ENCODE measurements at places on chromosomes 1 and 21.

GRCh38 chr1:53076721-53077598, 14.9 kb downstream of the PODN start:
- DNase-seq, result peak; percentile 9

GRCh38 chr1:187032982-187033692, 204.4 kb downstream of the PLA2G4A start:
- DNase-seq, result no peak

GRCh38 chr1:12608311-12608957, 9.6 kb downstream of the DHRS3 start:
- no peak for DNase-seq

GRCh38 chr1:3656450-3657095, 4.3 kb downstream of the TP73 start:
- DNase-seq, result no peak

- DNase-seq, result no peak
Observed at GRCh38 chr1:165228676-165229075, 127.8 kb downstream of the LMX1A start.

DNA sequence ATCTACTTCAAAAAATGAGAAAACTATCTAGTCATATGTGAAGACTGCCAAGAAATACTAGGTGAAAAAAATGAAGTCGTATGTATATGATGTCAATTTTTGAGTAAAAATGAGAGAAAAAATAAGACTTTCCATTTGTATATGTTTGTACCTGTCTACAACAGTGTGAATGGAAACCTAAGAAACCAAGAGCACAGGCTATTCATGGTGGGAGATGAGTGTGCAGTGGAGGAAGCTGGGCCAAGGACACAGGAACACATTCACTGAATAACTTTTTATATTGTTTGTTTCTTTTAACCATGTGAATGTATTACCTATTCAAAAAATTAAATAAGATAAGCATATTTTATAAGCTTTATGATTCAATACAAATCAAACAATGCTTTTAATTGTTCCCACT, 67.0 kb downstream of the ERO1B start:
- no peak for DNase-seq

DNA sequence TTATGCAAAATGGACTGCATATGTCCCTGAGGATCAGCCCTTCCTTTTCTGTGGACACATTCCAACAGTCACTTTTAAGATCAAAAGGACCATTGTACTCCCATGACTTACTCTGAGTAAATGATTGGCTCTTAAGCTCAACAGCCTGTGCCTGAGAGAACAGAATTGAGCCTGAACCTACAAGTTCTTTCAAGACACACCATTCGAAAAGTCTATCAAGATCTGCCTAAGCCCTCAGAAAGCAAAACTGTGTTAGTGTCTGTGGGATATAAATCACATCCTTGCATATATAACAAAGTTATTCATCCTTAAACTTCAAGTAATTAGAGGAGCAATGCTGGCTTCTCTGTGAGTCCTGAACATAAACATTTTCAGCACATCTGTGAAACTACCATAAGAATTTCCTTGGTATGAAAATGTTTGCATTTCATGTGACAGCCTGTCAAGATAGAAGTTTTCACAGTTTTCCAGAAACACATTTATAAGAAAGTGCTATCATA, 41.6 kb downstream of the PCNX2 start:
- no peak for DNase-seq

DNA sequence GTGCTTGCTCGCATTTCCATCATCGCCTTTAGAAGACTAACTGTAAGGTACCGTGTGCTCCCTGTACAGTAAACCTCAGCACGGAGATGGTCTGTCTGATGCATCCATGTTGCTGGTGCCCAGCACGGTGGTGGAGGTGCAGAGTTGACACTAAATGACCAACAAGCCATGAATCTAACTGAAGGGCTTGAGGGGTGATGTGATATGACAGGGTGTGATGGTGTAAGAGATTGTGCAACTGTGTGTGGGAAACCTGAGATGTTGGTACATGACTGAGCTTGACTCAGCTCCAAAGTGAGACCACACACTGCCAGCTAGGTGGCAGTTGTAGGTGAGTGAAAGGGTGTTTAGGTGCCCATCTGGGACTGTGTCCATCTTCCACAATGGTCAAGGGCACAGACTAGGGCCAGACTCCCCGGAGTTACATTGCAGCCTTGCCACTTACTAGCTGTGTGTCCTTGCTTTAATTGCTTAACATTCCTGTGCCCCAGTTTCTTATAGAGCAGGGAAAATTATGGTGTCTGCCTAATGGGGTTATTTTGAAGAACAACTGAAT, 21.4 kb downstream of the SLC2A1 start:
- no peak for DNase-seq

DNA sequence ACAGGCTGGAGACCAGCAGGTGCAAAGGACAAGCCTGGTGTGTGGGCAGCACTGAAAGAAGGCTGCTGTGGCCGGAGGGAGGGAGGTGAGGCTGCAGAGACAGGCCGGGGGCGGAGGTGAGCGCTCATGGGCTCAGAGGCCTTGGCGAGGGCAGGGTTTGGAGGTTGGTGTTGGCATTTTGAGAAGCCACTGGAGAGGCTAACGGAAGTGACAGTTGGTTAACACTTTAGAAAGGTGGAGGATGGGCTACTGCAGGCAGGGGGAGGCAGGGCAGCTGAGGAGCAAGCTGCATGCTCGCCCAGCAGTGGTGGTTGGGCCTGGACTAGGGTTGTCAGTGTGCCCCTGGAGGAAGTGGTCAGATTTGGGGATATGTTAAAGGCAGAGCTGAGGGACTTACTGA, 37.5 kb downstream of the QSOX1 start:
- DNase-seq, result no peak

DNA sequence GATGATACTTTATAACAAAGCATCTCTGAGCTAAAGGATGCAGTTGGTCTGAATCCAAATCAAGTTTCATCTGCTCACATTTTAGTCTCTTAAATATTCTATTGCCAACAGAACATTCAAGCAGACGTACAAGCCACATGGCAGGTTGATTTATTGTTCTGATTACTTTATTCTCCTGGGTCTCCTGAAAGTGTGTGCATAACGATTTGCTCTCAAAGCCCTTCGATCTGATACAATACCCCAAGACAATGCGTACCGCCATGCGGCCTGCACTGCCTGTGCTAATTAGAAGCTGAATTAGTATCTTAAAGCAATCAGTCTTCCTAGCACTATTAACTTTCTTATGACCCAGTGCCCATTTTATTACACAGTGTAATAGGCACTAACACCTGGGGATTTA, 56.9 kb downstream of the FHAD1 start:
- DNase-seq, result no peak

GRCh38 chr1:164579381-164579780, 20.4 kb downstream of the PBX1 start:
- no peak for DNase-seq

DNA sequence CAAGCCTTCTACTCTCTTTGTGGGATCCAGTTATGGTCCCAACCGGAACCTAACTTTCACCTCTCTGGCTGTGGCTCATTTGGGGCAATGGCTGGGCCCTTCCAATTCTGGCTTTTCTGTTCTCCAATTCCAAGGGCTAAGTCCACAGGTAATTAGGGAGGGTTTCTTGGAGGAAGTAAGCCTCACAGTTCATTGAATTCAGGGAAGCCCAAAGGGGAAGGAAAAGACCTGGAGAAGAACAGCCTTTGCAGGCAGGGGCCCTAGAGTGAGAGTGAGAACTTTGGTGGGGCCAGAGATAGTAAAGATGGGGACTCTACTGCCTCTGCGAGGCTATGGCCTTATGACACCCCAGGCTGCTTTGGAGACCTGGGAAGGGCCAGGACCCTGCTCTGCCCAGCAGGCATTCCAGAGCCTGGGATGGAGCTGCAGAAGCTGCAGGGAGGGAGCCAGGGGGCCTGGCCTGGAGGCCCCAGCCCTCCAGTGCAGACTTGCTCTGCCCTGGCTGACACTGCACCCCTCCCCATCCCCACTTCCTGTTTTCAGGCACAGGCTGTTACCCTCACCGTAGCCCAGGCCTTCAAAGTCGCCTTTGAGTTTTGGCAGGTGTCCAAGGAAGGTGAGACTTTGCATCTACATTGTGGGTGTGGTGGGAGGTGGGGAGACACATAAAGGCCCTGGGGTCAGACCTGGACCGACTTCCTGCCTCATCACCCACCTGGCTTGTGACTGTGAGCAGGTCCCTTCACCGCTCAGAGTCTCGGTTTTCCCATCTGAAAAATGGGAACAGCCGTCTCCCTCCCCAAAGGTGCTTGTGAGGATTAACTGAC, 18.9 kb downstream of the LDLRAP1 start:
- no peak for DNase-seq

- no peak for DNase-seq
Observed at GRCh38 chr1:78536427-78536826, 45.7 kb downstream of the PTGFR start.

GRCh38 chr1:112995890-112996289, 39.9 kb upstream of the SLC16A1 start:
- no peak for DNase-seq

- DNase-seq, result no peak
Observed at GRCh38 chr1:53556657-53557227, 97.5 kb downstream of the DMRTB1 start.

DNA sequence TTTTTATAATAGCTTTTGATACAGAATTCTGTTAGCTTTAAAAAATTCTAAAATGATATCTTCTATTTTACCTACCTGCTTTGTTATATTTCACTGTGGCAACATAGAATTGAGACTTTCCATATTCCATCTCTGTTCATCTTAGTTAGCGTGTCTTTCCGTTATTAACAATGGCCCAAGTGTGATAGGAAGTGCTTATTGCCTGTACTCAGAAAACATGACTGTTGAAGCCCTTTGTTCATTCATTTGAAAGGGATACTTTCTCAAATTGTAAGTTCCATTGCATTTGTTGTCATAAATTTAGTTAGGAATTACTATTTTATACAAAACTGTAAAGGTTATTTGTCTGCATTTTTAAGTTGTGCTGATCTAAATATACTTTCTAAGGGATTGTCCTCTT, 73.1 kb downstream of the LAMC1 start:
- no peak for DNase-seq

DNA sequence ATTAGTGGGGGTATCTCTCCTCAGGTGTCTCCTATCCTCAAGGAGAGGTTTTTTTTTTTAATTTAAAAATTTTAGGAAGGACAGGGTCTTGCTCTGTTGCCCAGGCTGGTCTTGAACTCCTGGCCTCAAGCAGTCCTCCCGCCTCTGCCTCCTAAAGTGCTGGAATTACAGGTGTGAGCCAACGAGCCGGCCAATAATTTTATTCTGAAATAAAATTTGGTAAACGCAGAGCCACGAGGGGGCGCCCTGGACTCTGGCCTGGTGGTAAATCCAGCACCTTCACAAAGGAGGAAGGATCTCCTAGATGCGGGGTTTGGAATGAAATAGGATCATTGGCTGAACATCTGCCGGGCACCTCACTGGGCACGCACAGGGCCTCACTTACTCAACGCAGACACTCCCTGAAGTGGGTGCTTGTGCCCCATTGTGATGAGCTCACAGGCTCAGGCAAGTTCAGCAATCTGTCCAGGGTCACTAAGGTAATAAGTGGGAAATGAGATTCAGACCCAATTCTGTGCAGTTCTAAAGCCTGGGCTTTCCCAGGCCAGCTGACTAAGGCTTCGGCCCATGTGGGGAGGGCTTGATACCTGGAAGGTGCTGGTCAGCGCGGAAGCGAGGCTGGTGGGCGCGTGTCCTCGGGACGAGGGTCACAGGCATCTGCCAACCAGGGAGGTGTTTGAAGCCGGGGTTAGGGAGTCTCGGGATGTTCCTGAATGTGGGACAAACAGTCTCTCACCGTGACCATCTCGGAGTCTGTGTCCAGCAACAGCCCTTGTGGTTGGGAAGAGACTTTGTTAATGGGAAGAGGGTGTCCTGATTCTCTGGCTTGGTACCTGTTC, 32.7 kb upstream of the ETV3 start:
- DNase-seq, result no peak

DNA sequence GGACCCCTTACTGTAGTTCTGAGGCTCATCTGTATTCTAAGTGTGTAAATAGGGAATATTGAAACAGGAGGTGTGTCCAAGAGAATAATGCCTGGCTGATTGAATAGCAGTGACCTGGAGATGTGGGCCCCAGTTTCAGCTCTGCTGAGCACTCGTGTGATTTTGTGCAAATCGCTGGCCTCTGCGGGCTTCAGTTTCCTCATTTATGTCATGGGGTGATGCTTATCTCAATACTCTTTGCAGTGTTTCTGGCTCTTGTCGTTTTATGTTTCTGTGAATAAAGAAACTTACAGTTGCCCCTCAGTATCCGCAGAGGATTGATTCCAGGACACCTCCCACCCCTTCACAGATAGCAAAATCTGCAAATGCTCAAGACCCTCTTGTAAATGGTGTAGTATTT, 5.0 kb downstream of the COG2 start:
- DNase-seq, result no peak

DNA sequence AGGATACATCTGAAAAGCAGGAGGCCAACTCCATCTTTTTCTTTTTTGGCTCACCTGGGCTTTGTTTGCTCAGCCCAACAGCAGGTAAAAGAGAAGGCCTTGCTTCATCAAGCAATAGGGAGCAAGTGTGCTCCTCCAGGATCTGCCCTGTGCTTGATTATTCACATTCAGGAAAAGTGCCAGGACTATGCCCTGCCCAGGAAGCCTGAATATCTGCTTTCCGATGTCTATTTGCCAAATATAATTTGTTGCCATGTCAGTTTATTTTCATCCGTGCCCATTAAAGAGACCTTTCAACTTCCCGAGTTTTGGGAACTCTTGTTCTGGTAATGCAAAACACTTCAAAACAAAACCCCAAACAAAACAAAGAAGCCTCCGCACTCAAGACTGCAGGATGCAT, 185.3 kb downstream of the CDC7 start:
- DNase-seq, result no peak

- DNase-seq, result no peak
Observed at GRCh38 chr1:60947367-60947766, 135.0 kb upstream of the NFIA start.

GRCh38 chr1:84687714-84688462, 2.4 kb downstream of the SSX2IP start:
- DNase-seq, result no peak

DNA sequence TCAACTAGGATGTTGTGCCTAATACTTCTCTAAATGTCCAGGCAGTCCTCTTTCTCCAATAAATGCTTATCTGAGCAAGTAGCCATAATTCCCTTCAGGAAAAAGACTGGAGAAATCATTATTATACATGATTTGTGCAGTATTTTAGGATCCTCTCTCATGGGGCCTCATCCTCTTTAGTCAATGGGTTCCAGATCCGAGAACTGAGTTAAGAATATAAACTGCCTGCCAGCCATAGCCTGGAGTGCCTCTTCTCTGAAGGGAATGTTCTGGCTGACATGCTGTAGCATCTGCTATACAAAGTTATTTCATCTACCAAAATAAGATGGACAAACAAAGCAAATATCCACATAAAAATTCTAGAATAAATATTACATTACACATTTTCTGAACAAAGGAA, 334.0 kb upstream of the PRMT6 start:
- no peak for DNase-seq

GRCh38 chr1:40662864-40663263, 2.6 kb downstream of the RIMS3 start:
- DNase-seq, result no peak

DNA sequence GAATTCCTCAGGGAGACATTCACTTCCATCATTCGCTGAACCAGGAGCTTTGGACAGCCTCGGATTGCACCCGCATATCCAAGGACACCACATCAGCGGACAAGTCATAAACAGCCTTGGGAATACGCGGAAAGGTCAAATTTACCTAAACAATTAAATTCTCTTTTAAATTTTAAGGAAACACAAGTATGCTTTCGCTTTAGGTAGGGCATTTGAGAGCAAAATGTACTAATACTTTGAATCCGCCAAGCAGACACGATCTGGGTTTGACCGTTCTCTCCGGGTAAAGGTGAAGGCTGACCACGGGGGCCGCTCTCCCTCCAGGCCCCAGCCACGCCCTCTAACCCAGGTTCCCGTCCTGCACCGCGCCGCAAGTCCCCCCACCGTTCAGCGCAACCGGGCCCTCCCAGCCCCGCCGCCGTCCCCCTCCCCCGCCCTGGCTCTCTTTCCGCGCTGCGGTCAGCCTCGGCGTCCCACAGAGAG, 479 bp upstream of the ACADM start:
- DNase-seq, result peak; percentile 92
